ENCODE measurements at places on chromosomes 2 and 18.

GRCh38 chr2:104818264-104818663 is 35.7 kb upstream of the POU3F3 start:
- no peak for DNase-seq

DNA sequence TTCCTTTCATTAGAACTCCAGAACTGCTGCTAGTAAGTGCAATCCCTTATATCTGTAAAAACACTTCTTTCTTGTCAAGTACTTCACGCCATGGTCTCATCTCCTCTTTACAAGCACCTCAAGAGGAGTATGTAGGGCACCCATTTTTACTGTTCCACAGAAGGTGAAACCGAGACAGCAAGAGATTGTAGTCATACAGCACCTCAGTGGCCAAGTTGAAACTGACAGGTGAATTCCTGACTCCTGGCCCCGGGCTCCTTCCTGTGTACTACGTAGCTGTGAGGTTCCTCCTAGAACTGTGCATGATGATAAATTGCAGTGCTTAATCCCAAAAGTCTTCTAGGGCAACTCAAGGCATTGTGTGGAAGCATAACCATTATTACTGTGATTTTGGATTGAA is 131.5 kb upstream of the MEIS1 start:
- DNase-seq, result no peak

- DNase-seq, result peak; percentile 11
Measured at GRCh38 chr2:239895669-239896068, 129.5 kb downstream of the NDUFA10 start.

GRCh38 chr2:92326-92725 is 46.0 kb upstream of the FAM110C start:
- DNase-seq, result no peak

DNA sequence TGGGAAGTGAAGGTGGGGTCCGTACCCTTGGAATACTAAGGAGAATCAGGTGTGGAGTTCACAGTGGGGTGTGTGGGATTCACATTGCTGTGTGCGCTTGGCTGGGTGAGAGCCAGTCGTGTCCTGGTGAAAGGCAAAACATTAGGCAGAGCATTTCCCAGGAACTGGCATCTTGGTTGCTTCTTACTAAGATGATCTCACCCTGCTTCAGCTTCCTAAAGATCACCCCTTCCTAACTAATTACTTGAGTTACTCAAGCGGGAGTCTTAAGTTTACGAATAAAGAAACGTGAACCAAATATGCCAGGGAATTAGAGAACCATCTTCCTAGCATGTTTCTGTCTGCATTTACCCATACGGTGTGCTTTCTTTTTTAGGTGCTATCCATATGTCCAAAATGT is 122.9 kb downstream of the NCK2 start:
- DNase-seq, result no peak
